Left lung (tissue), 14 donors: ENCODE measurements at places on chromosomes 4 and X.

GRCh38 chr4:82491251-82491960 lies 61.0 kb downstream of the ENOPH1 start:
- no peaks in the 10 kb centered on the region for H3K27me3 ChIP-seq
- H3K4me3 ChIP-seq: no peak overlapping the region

- H3K27ac ChIP-seq: no peak overlapping the region
- no peaks in the 10 kb centered on the region for H3K4me1 ChIP-seq
- no peaks in the 10 kb centered on the region for H3K27me3 ChIP-seq
- no peaks in the 10 kb centered on the region for H3K36me3 ChIP-seq
- H3K4me3 ChIP-seq: no peak overlapping the region
- no peak for DNase-seq
These were observed 55.1 kb upstream of the PGAM4 start for GRCh38 chrX:78024349-78025059.

GRCh38 chr4:105462576-105462975 lies 11.3 kb downstream of the PPA2 start:
- no peak overlapping the region for H3K27ac ChIP-seq
- no peaks in the 10 kb centered on the region for H3K27me3 ChIP-seq
- H3K36me3 ChIP-seq: no peaks in the 10 kb centered on the region

DNA sequence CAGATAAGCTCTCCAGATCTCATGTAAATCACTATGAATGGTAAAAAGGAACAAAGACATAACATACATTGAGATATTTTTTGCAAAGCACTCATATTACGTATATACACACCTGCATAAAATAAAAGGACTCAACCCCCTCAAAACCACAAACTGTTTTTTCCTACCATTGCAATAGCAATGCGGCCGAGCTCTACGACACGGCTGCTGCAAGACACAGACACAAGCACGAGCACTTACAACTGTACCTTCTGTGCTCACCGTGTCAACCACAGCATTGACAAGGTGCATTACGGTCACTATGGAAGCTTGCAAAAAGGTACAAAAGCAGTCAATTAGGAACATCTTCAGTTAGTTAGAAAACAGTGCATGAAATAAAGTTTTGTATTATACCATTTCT lies 37.1 kb upstream of the MTNR1A start:
- H3K36me3 ChIP-seq: peaks cover 28% of the 10 kb centered on the region
- DNase-seq: no peak
- no peaks in the 10 kb centered on the region for H3K27me3 ChIP-seq
- H3K27ac ChIP-seq: no peak overlapping the region

DNA sequence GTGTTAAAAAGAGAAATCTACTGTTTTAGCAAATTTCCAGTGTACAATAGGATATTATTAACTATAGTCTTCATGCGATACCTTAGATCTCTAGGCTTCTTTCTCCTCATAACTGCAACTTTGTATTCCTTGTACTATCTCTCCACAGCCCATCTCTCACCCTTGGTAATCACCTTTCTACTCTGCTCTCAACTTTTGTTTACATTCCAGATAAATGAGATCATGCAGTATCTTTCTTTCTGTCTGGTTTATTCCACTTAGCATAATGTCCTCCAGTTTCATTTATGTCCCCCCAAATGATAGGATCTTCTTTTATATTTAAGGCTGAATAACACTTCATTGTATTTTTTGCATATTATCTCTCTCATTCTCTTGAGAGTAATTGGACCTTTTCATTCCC lies 165.5 kb downstream of the HS3ST1 start:
- no peak overlapping the region for H3K4me3 ChIP-seq
- no peaks in the 10 kb centered on the region for H3K36me3 ChIP-seq
- H3K27me3 ChIP-seq: no peaks in the 10 kb centered on the region
- H3K4me1 ChIP-seq: no peaks in the 10 kb centered on the region

DNA sequence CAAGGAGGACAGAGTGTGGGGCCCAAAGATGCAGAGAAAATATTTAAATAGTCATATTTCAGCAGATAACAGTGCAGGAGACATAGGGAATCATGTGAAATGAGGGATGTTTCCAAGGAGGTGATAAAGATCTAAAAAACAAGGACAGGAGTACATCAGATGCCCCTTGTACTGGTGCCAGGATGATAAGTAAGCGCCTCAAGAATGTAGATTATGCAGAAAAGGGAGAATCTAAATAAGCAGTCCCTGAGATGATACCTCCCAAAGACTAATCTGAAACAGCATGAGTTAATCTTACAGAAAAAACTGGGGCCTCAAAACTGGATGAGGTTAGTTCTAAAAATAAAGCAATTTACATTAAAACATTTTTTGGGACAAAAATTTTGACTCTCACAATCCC lies 136.1 kb upstream of the WDFY3 start:
- no peaks in the 10 kb centered on the region for H3K4me1 ChIP-seq
- DNase-seq: no peak
- no peaks in the 10 kb centered on the region for H3K27me3 ChIP-seq
- H3K27ac ChIP-seq: no peak overlapping the region

- no peaks in the 10 kb centered on the region for H3K27me3 ChIP-seq
- no peaks in the 10 kb centered on the region for H3K4me1 ChIP-seq
- H3K27ac ChIP-seq: no peak overlapping the region
- H3K36me3 ChIP-seq: no peaks in the 10 kb centered on the region
- H3K4me3 ChIP-seq: no peak overlapping the region
These were observed 44.9 kb downstream of the MMRN1 start for GRCh38 chr4:89939546-89939945.

GRCh38 chr4:182188622-182189021 lies 54.6 kb upstream of the TENM3 start:
- H3K27me3 ChIP-seq: no peaks in the 10 kb centered on the region
- H3K4me3 ChIP-seq: no peak overlapping the region
- no peak overlapping the region for H3K27ac ChIP-seq
- no peaks in the 10 kb centered on the region for H3K4me1 ChIP-seq
- H3K36me3 ChIP-seq: no peaks in the 10 kb centered on the region

GRCh38 chr4:52265781-52266525 lies 214.8 kb downstream of the SPATA18 start:
- H3K4me3 ChIP-seq: no peak overlapping the region
- DNase-seq: no peak
- H3K36me3 ChIP-seq: no peaks in the 10 kb centered on the region
- no peaks in the 10 kb centered on the region for H3K4me1 ChIP-seq

- DNase-seq: no peak
- no peak overlapping the region for H3K27ac ChIP-seq
- no peak overlapping the region for H3K4me3 ChIP-seq
- H3K36me3 ChIP-seq: no peaks in the 10 kb centered on the region
- H3K27me3 ChIP-seq: no peaks in the 10 kb centered on the region
These were observed 52.8 kb upstream of the CBR4 start for GRCh38 chr4:169062897-169063244.

DNA sequence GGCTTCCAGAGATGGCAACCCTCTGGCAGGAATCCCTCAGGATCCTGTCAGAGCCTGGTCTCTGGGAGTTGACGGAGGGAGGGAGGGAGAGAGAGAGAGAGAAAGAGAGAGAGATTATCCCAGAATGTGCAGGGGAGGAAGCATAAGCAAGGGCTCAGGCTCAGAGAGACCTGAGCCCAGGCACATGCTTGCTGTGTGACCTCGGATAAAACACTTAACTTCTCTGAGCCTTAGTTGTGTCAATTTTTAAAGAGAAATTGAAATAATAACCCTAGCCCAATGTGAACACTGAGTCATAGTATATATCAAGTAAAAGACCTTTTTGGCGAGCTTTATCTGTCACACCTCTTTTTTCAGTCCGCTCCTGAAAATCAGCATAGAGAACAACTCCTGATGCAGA lies 473 bp upstream of the USP51 start:
- peak overlapping the region; percentile 57 for H3K4me3 ChIP-seq
- H3K27ac ChIP-seq: peak overlapping the region; percentile 86
- no peaks in the 10 kb centered on the region for H3K36me3 ChIP-seq
- no peaks in the 10 kb centered on the region for H3K27me3 ChIP-seq

DNA sequence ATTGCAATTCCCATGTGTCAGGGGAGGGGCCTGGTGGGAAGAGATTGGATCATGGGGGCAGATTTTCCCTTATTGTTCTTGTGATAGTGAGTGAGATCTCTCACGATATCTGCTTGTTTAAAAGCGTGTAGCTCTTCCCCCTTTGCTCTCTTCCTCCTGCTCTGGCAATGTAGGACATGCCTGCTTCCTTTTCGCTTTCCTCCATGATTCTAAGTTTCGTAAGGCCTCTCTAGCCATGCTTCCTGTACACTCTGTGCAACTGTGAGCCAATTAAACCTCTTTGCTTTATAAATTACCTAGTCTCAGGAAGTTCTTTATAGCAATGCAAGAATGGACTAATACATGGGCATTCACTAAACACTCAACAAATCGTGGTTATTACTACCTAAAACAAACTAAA lies 37.2 kb upstream of the PAPSS1 start:
- H3K4me1 ChIP-seq: no peaks in the 10 kb centered on the region
- DNase-seq: no peak
- H3K27me3 ChIP-seq: no peaks in the 10 kb centered on the region
- no peak overlapping the region for H3K4me3 ChIP-seq

DNA sequence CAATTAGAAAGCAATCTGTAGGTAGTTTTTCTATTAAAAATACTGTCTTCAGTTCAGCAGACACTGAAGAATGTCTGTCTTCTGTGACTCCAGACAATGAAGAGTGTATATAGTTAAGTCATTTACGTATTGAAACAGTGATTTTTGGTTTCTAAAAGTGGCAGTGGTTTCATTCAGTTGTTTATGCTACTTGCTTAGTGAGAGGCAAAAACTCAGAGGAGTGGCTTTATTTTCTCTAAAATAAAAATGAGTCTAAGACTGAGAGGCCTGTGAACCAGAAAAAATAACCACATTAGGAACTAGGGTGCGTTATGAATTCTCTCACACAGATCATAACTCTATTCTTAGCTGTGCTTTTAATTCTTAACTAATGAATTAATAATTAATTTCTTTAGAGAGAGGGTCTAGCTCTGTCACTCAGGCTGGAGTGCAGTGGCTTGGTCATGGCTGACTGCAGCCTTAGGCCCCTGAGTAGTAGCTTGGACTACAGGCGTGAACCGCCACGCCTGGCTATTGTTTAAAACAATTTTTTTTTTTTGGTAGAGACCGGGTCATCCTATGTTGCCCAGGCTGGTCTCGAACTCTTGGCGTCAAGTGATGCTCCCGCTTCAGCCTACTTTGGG lies 31.4 kb downstream of the FREM3 start:
- no peak overlapping the region for H3K4me3 ChIP-seq
- DNase-seq: no peak
- no peak overlapping the region for H3K27ac ChIP-seq
- no peaks in the 10 kb centered on the region for H3K4me1 ChIP-seq

DNA sequence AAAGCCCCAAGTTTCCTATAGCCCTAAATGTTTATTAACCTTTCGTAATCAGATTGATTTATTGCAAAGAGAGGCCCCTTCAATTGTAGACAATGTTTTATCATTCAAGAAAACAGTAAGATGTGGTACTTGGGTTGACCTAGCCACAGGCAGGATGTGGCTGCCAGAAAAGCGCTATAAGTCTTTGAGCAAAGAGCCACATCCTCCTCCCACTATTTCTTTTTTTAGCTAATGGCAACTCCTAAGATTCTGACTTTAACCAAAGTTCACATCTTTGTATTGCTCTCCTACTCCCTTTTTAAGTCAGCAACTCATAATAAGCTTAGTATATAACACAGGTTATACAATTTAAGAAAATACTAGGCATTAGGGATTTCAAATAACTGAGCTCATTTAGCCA lies 70.7 kb upstream of the PPP3CA start:
- DNase-seq: no peak
- no peak overlapping the region for H3K4me3 ChIP-seq
- H3K27ac ChIP-seq: no peak overlapping the region
- no peaks in the 10 kb centered on the region for H3K36me3 ChIP-seq

DNA sequence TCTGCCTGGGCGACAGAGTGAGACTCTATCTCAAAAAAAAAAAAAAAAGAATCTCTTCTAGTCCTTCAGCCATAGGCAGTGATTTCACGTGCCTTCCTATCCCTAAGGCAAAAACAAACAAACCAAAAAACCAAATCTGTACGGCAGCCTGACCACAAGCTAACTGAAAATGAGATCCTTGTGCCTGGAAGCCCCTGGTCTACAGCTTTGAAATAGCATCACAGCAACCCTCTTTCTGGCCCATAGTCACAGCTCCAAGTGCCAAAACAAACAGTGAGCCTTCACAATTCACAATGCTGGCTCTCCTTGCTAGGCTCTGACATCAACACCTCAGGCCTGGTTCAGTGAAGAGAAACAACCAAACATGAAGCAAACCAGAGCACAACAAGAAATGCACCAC lies 46.1 kb downstream of the TMEM150C start:
- H3K36me3 ChIP-seq: no peaks in the 10 kb centered on the region
- H3K27ac ChIP-seq: no peak overlapping the region
- H3K4me3 ChIP-seq: no peak overlapping the region

- no peak overlapping the region for H3K27ac ChIP-seq
- no peak overlapping the region for H3K4me3 ChIP-seq
- no peak for DNase-seq
- peaks cover 7% of the 10 kb centered on the region for H3K27me3 ChIP-seq
- H3K4me1 ChIP-seq: no peaks in the 10 kb centered on the region
- no peaks in the 10 kb centered on the region for H3K36me3 ChIP-seq
These were observed 3.1 kb downstream of the CPE start for GRCh38 chr4:165381821-165382373.

DNA sequence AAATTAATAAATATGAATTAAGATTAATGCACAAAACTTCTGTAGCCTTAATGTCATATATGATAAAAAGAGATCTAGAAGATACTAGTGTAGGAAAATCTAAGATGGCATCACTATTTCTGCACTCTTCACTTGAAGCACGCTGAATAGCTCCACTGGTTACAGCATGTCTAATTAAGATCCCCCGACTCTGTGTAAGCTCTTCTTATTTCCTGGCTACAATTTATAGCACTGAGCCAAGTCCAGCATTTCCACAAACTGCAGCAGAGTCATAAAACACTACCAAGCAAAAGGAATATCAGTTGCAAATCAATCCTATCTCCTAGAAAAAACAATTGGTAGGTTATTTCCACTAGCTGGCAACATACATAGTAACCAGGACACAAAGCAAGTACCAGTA lies 1.3 kb upstream of the CCNA2 start:
- H3K4me3 ChIP-seq: no peak overlapping the region
- no peak overlapping the region for H3K27ac ChIP-seq
- H3K27me3 ChIP-seq: no peaks in the 10 kb centered on the region
- peak; percentile 9 for DNase-seq
- peaks cover 22% of the 10 kb centered on the region for H3K36me3 ChIP-seq
- peaks cover 26% of the 10 kb centered on the region for H3K4me1 ChIP-seq

- no peaks in the 10 kb centered on the region for H3K27me3 ChIP-seq
- H3K4me3 ChIP-seq: no peak overlapping the region
- H3K27ac ChIP-seq: no peak overlapping the region
- H3K36me3 ChIP-seq: no peaks in the 10 kb centered on the region
These were observed 125.8 kb upstream of the STX18 start for GRCh38 chr4:4667622-4668081.

DNA sequence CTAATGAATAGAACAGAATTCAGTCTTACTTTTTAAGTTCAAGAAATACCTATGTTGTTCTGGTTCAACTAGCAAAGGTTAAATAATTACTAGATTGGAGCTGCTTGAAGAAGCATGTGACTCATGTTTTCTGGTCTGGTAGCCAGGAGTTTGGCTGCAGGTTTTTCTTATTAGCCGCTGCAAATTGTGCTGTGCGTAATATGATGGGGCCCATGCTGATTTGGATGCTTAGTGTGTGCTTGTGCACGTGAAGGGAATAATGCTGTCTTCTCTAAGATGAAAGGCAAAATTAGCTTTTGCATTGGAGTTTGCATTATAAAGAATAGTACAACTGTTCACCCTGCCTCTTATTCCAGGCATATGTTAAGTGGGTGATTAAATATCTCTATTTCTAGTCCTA lies 219.6 kb downstream of the SNCA start:
- no peaks in the 10 kb centered on the region for H3K27me3 ChIP-seq
- no peak overlapping the region for H3K27ac ChIP-seq
- H3K4me3 ChIP-seq: no peak overlapping the region
- no peaks in the 10 kb centered on the region for H3K4me1 ChIP-seq
